ENCODE measurements at places on chromosomes 7 and 10.

GRCh38 chr10:28467615-28468014, 65.3 kb upstream of the WAC start:
- no peak for DNase-seq

- DNase-seq = no peak
Measured at GRCh38 chr7:150367677-150368095, 936 bp upstream of the REPIN1 start.

- DNase-seq = no peak
Measured at GRCh38 chr10:76874896-76875295, 762.7 kb downstream of the KCNMA1 start.

- DNase-seq = no peak
Measured at GRCh38 chr7:29442146-29442545, 121.5 kb upstream of the PRR15 start.

DNA sequence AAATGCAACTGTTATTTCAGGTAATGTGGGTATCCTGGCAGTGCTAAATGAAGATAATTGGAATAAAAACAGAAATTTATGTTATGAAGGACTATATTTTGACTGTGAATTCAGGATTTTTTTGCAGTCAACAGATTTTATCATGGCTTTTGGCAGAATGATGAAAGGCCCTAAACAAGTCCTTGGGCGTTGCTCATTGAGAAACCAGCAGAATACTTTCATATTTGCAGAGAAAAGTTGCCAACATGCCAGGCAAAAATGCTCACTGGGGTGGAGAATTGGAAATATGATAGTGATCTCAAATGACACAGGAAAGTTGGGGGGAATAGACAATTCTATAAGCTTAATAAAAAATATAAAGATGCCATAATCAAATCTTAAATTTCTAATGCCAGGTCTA, 121.1 kb downstream of the GPR85 start:
- DNase-seq = no peak

DNA sequence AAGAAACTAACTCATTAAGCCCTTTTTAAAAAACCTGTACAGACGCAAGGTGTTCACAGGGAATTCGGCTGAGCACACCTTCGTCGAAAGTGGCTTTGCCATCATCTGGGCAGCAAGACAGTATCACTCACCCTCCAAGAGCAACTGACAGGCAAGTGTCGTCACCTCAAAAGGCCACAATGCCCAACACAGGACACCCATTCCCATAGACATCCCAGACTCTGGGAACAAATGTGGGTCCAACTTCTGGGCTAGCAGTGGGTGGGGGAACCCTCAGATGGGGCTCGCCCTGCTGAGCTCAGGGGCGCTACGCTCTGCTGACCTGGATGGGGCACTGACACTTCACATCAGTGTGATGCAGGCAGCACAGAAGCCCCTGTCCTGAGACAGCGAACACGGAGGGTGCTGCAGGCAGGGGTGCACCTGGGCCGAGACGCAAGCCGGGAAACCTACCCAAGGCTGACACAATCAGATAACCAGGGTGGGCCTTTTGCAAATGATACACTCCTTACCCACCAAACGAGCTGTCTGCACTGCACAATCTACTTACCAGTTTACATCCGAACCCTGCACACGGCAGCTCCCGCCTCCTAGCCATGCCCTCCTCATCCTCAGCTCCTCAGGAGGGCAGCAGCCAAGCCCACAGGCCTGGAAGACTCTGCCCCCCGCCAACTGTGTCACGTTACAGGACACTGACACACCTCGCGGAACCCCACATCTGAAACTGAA, 1.7 kb downstream of the DIP2C start:
- DNase-seq = no peak

DNA sequence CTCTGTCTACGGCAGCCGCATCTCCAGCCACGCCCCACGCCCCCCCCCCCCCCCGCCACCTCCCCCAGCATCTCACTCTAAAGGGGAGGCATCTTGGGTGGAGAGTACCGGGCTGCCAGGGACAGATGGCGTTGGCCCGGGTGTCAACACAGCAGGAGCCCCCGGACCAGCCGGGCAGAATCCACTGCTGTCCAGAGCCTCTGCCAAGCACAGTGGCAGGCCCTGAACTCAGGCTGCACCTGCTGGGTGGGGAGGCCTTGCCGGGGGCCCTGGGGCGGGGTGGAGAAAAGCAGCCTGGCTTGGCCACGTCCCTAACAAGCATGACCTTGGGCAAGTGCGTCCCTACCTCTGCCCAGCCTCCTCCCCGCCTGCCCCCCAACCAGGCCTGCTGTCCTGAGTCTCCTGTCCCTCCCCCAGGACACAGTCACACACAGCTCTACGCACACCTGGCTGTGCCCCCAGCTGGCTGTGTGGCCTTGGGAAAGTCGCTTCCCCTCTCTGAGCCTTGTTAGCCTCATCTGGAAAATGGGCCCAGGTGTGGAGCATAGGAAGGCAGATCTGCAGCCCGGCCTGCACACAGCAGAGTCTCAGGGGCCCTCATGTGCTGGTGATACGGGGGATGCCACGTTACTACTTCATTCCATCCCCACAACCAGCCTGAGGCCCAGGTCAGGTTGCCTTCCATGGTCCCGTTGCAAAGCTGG, 45.2 kb downstream of the MICALL2 start:
- no peak for DNase-seq

DNA sequence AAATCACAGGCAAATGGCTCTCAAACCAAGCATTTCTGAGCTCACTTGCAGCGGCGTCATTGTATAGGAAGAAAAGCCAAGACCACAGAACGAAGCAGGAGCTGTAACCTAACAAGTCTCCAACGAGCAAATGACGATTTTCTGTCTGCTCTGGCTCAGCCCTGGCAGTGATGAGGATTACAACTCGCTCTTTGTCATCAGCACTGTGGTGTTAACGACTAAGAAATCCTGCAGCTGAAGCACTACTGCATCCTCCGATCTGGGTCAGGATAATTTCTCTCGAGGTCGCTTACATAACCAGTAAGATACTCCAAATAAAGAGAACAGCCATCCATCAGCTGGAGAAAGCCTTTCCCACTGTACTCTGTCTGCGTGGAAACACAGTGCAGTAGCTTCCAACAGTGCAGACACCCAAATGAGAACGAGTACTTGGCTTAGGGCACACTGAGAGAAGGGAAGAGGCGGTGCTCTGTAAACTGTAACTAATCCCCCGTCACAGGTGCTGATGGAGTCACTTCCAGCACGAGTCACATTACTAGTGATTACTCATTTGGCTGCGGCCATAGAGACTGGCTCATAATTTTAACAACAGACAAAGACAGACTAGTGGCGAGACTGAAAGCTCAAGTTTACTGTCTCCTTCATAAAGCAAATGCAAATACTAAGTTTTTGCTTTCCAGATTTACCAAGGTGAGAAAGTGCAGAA, 135.8 kb downstream of the NRBF2 start:
- DNase-seq = peak; percentile 67

DNA sequence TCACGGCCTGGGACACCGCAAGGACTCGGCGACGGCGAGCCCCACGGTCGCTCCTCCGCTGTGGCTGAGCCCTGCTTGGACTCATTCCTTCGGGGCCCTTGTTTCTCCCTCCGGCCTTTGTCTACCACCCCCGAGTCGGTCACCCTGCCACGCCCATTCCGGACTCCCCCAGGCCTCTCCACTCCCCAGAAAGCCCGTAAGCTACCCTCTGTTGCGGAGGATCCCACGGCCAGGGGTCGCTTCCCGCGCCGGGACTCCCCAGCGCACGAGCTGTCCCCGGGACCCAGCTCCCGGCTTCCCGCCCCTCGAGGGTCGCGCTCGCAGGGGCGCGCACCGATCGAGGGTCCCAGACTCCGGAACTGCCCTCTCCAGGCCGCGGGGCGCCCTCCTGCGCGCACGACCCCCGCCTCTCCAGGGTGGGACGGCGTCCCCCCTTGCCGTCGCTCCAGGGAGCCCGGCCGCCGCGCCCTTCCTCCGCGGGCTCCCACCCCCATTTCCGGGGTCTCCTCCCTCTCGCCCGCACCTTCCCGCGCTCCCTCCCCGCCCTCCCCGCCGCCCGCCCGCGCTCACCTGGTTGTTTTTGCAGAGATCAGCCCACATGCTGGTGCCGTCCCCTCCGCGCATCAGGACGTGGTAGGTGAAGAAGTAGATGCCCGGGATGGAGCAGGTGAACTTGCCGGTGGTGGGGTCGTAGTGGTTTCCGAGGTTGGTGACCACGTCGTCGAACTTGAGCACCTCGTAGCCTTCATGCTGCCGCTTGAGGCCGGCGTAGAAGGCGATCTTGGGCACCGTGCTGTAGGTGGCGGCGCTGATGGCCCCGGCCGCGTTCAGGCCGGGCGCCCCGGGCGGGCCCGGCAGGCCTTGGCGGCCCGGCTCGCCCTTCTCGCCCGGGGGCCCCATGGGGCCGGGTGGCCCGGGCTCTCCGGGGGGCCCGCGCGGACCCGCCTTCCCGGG, 1.5 kb downstream of the C1QL3 start:
- no peak for DNase-seq

DNA sequence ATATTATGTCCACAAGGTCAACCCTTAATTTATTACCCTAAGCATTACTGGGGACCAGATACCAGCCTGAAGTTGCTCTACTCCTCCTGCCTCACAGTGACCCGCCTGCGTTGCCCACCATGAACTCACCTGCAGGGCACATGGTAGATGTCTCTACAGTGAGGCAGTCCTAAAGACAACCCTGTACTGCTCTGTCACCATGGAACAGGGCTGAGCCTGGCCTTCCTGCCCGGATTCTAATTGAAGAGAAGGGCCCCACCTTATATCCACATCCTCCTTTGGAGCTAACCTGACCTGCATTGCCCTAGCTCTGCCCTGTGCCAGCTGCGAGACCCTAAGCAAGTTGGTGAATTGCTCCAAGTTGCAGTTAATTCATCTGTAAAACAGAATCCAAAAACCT, 4.1 kb downstream of the SH3PXD2A start:
- no peak for DNase-seq

DNA sequence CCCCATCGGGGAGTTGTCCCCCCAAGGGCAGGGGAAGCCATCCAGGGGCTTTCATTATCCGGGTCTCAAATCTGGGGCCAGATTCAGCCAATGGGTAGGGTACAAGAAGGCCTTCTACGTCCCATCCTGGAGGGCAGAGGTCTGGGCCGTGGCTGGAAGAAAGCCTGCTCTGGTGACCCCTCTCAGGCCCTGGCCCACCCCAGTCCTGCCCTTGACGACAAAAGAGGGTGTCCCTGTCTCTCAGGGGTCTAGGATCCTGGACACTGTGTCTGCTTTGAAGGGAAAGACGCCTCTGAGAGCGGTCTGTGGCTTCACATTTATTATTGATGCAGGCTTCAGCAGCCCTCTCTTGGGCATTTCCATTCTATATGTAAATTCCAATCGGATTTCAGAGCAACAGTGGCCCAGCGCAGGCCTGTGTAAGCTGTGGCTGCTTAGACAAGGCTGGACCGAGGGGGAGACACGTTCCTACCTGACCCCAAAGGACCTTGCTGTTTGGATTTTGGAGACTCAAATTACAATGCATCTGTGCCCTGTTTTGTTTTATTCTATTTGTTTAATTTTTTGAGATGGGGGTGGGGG, 83.2 kb upstream of the BAIAP2L1 start:
- no peak for DNase-seq

- no peak for DNase-seq
Measured at GRCh38 chr10:7872041-7872442, 53.7 kb downstream of the TAF3 start.

GRCh38 chr7:123768493-123768892, 19.7 kb upstream of the WASL start:
- DNase-seq = no peak

GRCh38 chr7:66237906-66238772, 33.0 kb downstream of the TPST1 start:
- DNase-seq = no peak

GRCh38 chr10:23742368-23742767, 303.5 kb downstream of the OTUD1 start:
- DNase-seq = no peak

DNA sequence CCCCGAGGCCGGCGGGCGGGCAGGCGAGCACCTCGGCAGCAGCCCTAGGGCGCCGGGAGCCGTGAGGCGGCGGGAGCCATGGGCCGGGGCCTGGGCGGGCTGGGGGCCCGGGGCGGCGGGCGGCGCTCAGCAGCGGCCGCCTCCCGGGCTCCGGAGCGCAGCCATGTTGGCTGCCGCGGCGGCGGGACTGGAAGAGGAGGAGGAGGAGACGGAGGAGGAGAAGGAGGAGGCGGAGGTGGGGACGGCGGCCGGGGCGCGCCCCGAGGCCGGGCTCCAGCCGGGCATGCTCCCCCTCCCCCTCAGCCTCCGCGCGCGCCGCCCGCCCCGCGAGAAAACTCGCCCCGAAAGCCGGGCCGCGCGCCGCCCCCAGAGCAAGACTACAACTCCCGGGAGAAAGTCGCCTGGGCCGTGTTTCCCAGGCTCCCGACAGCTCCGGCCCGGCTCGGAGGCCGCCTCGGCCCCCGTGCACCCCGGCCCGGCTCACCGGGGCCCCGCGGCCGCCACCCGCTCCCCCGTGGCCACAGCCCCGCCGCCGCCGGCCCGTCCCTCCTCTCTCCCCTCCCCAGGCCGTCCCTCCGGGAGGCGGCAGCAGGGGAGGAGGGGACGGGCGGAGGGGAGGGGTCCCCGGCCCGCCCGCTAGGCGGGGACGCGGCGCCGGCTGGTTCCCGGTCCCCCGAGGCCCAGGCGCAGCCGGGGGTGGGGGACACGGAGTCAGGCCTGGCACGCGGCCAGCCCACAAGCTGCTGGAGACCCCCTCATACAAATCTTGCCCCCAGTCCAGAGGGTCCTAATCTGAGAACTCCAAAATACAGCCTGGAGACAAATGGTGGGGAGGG, at the start of gene DLG5:
Gene DLG5, minus strand, starts transcription at position 190 of the 836 bp plus-strand sequence. CDS start 235 bp downstream, outside the sequence.
- no peak for DNase-seq

- DNase-seq = peak; percentile 88
Measured at GRCh38 chr10:61992671-61993668, 91.5 kb downstream of the ARID5B start.

- DNase-seq = no peak
Measured at GRCh38 chr7:65938336-65938895, 43.6 kb downstream of the GUSB start.

GRCh38 chr7:23075571-23075970, 30.0 kb upstream of the KLHL7 start:
- no peak for DNase-seq

DNA sequence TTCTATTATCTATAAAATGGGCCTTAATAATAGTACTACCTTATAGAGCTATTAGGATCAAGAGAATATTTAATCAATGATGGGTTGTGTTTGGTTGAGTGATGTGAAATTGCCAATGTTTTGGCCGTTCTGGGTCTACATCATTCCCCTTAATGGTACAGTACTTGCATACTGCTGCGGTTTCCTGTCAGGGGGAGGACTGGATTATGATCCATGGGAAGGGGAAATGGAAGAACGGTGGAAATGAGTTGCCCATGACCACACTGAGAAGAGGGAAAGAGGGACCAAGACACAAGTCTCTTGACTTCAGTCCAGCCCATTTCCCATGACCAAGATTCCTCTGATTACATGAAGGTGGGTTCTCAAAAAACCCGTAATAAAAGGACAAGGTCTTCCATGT, 999 bp upstream of the MRPS24 start:
- no peak for DNase-seq

GRCh38 chr10:129433266-129433665, 33.8 kb upstream of the MGMT start:
- DNase-seq = no peak

GRCh38 chr7:31082447-31082846, 30.3 kb downstream of the ADCYAP1R1 start:
- DNase-seq = no peak

- DNase-seq = no peak
Measured at GRCh38 chr10:69010151-69010640, 21.6 kb downstream of the KIFBP start.

Measured in CD4-positive, alpha-beta T cell (primary cell).